Brain pericyte (primary cell): ENCODE measurements at places on chromosomes 2 and 18.

DNA sequence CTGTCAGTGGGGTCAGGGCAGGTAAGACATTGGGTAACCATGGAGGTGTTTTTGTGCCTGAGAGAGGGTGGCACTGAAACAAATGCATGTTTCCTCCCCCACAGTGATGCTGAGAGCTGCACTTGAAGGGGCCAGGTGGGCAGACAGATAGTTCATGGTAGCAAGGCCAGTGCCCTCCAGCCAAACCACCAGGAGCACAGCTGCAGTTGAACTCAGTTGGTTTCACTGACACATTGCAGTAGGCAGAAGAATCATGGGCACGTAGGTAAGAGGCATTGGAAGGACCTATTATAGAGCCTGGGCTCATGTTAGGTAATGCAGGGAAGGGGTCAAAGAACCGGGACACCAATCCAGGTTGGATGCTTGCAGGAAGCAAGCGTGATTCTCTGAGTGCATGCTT, 93.2 kb upstream of the ARL4C start:
- no peak for DNase-seq

- no peak for DNase-seq
Observed at GRCh38 chr2:2688254-2688653, 357.2 kb upstream of the MYT1L start.

GRCh38 chr2:10048501-10049171, 5.3 kb downstream of the KLF11 start:
- DNase-seq: no peak

DNA sequence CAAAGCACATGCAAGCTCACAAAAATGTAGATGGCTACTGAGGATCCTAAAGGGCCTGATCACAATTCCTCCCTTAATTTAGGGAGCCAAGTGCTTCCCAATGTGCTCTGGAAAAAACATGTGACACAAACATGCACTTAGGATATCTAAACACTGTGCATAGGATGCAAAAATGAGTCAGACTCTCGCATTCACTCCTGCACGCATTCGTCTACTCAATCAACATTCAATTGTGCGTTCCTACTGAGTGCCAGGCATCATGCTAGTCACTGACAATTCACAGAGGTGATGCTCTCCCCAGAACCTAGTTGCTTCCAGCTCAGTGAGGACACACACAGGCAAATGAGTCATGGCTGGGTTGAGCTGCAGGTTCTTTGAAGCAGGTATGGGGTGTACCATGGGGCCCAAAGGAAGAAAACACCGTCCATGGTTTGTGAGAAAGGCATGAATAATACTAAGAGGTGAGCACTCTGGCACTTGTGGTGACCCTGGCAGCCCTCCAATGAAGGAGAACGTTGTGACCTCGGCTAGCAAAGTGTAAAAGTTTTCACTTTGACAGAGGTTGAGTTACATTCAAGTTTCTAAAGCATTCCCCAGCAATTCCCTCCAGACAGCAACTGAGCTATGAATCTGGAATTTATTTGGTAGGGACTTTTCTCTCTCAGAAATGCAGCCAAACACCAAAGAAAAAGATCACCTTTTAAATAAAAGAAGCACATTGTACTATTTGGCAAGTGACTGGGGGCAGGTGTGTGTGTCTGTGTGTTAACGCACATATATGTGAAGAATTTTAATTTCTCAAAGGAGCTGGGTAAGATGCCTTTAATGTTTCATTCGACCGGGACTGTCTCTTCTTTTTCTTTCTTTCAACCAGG, 173.3 kb downstream of the ALPK2 start:
- no peak for DNase-seq

GRCh38 chr2:136060416-136060815, 57.5 kb downstream of the CXCR4 start:
- no peak for DNase-seq

DNA sequence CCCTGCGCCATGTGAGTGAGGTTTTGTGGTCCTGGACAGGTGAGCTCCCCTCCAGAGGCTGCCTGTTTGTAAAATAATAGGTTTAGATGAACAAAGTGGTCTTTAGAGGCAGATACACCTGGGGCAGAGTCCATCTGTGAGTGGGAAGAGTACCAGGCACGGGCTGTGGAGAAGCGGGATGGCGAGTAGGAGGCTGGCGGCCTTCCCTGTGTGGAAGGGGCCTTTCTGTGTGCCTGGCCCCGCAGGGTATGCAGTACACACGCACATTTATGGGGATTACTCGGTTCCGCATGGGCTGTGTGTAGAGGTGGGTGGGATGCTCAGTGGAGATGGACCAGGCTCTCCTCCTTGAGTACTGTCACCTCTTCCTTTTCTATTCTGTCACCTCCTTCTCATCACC, 64.1 kb downstream of the AGAP1 start:
- DNase-seq: no peak

GRCh38 chr2:74952575-74952974, 5.9 kb upstream of the POLE4 start:
- no peak for DNase-seq

DNA sequence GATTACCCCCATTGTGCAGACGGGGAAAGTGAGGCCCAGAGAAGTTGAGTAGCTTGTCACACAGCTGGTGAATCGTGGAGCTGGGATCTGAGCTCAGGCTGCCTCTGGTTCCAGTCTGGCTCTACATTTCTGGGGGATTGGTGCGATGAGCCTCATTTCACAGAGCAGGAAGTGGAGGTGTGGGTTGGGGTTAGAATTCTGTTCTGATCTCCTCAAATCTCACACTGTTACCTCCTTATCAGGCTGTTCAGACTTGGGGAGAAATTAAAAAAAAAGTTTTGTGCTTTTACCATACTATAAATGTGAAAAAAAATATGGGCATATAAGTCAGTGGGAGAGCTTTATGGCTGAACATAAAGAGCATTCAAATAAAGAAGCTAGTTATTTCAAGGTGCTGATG, 21.6 kb downstream of the SH3RF3 start:
- DNase-seq: no peak

- no peak for DNase-seq
Observed at GRCh38 chr2:119156105-119156890, 2.3 kb downstream of the C1QL2 start.

DNA sequence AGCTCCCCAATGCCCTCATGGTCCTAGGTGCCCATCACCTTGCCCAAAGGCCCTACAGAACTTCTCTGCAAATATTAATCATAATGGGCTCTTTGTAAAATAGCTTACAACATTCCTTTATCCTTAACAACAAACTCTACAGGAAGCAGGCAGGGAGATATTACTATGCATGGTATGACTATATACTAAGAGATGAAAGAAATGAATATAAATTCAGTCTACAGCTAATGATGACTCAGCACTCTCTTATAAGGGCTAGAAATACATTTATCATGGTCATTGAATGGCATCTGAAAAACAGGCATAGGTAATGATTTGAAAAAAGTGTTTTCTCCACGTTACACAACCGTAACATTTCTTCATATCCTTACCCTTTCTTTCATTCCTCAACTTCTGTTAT, 254.8 kb upstream of the DSEL start:
- no peak for DNase-seq

DNA sequence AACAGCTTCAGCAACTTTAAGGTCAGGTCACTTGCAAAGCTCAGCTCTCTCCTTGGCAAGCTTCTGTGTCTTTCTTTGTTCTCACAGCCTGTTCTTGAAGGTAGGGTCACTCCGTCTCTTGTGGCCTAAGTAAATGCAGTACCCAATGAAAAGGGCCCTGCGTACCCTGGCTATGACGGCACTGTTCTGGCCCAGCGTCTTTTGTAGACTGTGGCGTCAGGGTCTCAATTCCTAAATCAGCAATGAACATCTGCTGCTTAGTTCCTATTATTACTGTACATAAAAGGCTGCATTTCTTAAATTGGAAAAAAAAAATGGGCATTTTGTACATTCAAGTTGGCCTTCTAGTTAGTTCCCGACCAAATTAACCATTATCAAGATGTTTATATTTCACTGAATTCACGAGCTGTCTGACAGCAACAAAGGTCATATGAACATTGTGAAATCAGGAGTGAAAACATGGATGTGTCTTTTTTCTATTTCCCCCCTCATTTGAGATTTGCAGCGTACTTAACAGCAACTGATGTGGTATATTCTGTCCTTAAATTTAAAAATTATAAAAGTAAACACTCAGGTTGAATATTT, 17.0 kb upstream of the MTCL1 start:
- no peak for DNase-seq

DNA sequence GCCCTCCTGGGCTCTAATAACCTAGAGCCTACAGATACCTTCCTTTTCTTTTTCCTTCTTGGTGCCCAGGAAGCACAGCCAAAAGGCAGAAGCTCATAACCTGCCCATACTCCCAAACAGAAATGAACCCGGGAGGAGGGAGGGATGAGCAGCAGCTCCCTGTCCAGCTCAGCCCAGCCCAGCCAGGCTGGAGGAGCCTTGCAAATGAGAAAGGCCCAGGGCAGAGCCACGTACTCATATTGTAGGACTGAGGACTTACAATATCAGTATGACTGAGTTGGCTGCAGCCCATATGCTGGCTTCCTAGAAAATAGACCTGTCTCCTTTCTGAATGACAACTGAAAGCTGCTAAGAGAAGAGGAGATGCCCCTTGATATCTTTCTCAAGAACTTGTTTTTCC, 21.7 kb downstream of the PKDCC start:
- no peak for DNase-seq

DNA sequence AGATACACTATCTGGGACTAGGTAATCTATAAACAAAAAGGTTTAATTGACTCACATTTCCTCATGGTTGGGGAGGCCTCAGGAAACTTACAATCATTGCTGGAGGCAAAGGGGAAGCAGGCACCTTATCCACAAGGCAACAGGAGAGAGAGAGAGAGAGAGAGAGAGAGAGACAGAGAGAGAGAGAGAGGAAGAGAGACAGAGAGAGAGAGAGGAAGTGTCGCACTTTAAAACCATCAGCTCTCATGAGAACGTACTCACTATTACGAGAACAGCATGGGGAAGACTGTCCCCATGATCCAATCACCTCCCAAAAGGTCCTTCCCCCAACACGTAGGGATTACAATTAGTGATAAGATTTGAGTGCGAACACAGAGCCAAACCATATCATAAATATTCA, 253.5 kb upstream of the TRIB2 start:
- DNase-seq: no peak

DNA sequence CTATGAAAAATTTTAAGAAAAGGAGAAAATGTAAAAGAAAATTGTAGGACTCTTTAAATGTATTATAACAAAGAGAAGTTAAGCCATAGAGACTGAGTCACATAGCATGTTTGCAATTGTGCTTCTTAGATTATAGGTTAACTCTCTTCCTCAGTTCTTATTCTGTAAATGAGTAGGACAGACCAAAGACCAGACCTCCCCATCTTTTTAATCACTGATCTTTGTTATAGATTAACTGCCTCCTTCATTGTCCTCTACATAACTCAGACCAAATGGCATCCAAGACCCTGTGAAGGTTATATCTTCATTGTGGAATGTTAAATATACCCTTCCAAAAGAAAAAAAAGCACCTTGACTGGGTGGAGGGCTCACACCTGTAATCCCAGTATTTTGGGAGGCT, 316.9 kb upstream of the LRRTM4 start:
- DNase-seq: no peak

DNA sequence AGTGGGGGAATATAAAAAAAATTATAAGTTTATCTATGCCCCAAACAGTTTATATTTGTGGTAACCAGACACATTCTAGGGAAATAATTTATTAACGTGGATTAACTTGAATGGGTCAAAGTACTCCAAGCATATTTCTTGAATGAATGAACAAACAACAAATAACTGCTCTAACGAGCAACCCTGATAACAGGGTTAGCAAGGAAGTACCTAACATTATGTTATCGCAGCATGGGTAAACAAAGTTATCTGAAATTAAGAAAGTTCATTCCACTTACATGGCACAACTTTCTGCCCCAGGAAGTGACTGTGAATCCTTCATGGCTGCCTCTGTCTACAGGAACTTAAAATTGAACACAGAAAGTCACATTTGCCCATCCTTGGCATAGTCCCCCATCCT, 812.9 kb upstream of the ACVR2A start:
- DNase-seq: no peak

- peak; percentile 1 for DNase-seq
Observed at GRCh38 chr2:75403991-75404428, 156.7 kb downstream of the EVA1A start.

DNA sequence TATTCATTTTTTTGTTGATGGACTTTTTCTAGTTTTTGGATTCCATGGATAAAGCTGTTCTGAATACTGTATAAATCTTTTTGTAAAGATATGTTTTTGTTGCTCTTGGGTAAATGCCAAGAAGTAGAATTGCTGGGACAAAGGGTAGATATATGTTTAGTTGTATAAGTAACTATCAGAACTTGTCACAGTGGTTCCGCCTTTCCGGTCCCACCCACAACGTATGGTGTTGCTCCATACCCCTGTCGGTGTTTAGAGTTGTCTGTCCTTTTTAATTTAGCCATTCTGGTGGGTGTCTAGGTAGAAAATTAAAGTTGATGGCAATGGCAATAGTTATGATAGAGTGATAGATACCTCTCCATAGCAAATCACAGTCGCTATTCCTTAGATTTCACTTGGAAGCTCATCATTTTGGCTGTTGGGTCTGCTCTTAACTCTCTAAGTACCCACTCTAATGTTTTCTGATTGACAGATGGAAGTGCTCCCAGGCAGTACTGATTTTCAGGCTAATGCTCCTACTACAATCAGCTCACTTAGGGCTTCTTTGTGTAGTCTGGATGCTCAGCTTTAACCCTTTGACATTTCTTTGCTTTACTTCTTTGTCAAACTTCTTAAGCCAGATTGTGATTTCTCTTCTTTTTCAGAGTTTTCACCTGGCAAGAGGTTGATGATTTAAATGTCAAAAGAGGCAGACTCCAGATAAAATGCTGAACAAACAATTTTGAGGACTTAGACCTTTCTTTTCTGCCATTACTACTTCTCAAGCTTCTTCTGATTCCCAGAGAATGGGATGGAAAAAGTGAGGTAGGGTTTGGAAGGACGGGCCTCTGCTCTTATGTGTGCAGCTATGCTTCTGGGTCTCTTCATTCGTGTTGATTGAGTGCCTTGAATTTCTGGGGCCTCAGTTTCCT, 156.4 kb downstream of the AQP4 start:
- no peak for DNase-seq

DNA sequence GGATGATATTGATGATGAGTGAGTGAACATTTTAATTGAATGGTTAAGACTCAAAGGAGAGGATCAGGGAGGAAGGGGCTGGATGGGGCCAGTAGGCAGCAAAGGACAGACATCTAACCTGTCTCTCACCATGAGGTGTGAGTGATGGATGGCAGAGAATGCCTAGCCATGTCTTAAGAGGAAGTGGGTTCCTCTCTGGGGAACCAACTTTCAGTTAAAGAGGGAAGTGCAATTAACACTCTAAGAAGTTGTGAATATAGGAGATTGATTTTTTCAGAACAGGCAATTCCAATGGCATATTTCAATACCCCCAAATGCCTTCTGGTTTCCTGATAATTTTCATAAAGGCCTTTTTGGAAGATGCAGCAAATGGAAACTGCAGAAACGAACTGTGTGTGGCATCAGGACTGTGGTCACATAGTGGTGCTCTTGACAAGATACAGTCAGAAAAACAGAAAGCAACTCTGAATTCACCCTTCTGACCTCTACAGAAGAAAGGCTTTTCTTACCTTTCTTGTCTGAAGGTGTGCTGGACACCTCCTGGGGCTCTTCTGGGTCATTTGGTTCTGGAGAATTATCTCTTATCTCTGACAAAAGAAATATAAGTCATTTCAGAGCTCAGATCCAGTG, 10.2 kb downstream of the SP110 start:
- DNase-seq: no peak

GRCh38 chr2:39733070-39733674, 45.9 kb downstream of the THUMPD2 start:
- DNase-seq: no peak
